HuH-7 (cell line): ENCODE measurements at places on chromosomes 6 and 20.
A peak's percentile ranks its signal among the peaks of the same experiment; 100 is the strongest.

DNA sequence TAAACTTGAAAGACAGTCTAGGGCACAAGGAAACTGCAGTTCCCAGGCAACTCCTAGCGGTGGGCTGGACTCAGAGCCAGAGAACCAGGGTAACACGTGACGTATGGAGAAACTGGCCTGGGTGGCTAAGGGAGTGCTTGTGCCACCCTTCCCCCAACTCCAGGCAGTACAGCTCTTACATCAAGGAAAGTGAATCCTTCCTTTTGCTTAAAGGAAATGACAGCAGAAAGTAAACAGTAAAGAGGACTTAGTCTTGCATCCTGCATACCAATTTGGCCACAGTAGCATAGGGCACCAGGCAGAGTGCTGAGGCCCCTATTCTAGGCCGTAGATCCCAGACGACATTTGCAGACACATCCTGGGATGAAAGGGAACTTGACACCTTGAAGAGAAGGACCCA lies 322.8 kb downstream of the CD109 start:
- no peak for DNase-seq

DNA sequence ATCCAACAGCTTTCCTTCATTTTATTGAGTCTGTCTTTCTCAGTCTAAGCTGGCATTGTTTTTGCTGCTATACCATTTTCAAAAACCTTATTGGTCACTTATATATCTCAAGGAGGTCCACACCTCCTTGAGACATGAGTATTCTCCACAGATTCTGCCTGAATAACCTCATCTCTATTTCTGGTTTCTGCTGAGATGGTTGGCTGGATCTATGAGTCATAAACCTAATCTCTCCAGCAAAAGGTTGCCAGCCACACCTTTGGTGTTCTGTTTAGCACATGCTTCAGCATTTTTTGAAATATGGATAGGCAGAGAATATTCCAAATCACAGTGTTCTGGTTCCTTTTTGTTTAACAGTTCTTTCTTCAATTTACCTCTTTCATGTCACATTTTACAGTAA lies 40.8 kb upstream of the TMEM244 start:
- DNase-seq: no peak

DNA sequence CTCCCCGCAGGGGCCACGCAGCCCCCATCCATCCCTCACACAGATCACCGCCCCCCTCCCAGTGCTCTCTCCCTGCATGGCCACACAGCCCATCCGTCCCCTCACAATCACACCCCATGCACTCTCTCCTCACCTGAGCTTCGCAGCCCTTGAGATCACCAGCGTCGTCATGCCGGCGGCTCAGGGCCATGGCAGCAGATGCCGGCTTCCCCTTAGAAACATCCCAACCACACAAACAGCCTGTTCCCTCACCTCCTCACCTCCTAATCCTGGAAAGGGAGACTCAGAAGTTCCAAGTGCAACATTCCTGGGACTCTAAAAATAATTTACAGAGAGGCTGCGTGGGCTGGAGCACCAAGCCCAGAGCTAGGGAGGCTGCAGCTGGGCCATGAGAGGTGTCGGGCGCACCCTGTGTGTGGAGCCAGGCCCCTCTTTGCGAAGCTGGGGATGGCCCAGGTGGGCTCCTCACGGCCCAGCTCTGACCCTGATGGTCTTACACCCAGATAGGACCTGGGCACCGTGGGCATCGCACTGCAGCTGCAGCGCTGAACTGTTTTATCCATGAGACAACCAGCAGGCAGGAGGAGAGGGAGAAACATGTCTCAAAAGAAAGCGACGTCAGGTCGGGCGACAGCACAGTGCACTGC lies 125.3 kb downstream of the DLL1 start:
- no peak for DNase-seq

DNA sequence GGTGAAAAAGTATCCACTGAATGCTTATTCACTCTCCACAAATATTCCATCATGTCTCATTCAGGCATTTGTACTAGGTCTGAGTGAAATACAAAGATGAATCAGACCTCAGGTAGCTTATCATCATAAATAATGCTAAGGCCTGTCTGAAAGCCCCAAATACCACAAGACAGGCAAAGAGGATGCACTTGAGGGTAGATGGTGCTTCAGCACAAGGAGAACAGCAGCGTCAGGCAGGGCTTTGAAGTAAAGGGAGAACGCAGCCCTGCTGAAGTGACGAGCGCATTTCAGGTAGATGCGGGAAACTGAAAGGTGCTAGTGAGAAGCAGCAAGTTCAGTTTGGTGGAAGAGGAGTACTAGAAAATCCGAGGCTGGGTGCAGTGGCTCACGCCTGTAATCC lies 38.7 kb downstream of the MAP3K5 start:
- DNase-seq: no peak

GRCh38 chr6:36677753-36678487 lies 594 bp upstream of the CDKN1A start:
- DNase-seq: no peak

- no peak for DNase-seq
Observed at GRCh38 chr6:130298258-130298657, 67.6 kb upstream of the TMEM200A start.

- no peak for DNase-seq
Observed at GRCh38 chr6:131876545-131876944, 68.7 kb downstream of the ENPP1 start.

DNA sequence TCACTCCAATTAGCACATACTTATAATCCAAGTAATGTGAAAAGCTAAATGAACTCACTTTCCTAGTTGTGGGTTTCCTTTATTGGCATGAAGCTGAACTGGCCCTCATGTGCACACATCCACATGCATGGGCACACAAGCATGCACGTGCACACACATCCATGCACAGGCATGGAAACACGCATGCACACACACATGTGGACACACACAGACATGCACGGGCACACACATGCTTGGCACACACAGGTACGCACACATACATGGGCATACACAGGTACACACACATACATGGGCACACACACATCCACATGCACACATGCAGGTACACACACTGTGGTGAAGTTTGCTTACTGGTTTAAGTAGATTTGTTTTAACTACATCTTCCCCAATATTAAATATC lies 23.8 kb downstream of the SYNDIG1 start:
- DNase-seq: no peak

- DNase-seq: no peak
Observed at GRCh38 chr20:38874460-38875174, 51.6 kb upstream of the FAM83D start.

DNA sequence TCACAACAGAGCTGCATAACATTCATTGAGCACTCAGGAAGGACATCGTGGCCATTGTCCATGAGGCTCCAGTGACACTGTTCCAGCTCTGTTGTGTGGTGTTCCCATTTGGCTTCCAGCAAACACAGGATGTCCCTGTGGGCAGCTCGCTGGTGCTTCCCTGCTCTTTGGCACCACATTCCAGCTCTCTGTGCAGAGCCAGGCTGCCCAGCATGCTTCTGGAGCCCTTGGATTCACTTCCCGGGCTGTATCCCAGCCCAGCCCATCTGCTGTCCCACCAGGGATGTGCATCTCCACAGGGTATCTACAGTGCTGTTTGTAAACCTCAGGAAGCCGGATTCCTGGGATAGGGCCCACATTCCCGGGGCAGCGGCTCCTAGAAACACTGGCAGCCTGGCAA lies 57.2 kb downstream of the CTCFL start:
- DNase-seq: no peak

GRCh38 chr6:107806691-107807090 lies 17.4 kb downstream of the SCML4 start:
- DNase-seq: no peak

DNA sequence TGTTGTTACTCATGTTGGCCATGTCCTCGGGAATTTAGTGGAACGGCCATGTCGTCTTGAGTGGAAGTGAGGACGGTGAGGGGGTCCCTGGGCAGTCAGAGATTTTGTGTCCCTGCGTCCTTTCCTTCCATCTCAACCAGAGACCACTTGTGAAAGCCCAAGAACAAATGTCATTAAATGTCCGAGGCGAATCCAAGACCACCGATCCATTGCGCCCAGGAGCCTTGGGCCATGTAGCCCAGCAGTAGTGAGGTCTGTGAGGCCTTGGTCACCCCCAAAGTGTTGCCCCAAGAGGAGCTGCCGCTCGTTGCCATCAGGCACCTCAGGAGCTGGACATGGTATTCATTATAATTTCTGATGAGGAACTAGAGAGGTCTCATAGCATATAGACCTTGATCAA lies 17.4 kb upstream of the MICB start:
- DNase-seq: no peak

GRCh38 chr20:2231701-2232100 lies 64.1 kb upstream of the TGM3 start:
- no peak for DNase-seq

- DNase-seq: no peak
Observed at GRCh38 chr6:34928695-34929094, 39.6 kb downstream of the ANKS1A start.

DNA sequence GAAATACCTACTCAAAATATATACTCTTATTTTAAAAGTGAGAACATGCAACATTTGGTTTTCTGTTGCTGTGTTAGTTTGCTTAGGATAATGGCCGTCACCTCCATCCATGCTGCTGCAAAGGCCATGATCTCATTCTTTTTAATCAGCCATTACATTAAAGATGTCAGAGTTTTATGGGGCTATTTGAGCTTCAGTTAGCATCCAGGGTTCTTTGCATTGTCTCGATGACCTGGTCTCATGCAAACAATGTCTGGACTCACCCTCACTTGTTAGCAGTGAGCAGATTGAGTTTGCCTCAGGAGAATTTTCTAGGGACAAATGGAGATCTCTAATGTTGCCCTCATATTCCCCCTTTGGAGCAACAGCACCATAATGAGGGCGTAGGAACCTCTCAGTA lies 458.7 kb upstream of the AGPAT4 start:
- no peak for DNase-seq

DNA sequence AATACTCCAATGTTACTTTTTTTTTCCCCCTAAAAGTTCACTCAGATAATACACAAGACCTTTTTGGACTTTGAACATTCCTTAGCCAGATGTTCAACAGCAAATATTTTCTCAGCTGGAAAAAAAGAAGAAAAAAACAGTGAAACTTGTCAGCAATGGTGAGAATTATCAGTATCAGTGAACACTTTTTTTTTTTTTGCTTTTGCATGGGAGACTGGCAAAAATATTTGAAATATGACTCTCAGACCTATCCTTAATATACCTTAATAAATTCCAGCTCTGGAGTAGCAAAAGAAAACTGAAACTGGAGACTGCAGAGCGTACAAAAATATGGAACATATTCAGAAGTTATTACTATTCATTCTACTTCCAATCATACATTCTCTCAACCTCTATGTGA lies 92.3 kb downstream of the RFPL4B start:
- no peak for DNase-seq

DNA sequence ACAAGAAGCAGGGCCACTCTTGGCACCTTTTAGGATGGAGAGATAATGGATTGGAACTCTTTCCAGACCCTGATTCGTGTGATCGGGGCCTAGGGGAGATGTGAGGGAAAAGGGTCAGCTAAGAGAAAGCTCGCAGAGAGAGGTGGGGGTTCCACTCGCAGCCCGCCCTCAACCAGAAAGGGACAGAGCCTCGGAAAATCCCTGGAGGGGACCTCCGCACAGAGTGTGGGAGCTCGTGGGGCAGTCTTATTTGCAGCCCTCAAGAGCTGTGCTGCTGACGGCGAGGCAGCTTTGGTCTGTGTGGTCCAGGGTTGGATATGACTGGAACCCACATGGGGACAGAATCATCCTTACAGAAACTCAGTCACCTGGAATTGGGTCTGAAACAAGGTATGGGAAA lies 184.3 kb upstream of the PMEPA1 start:
- no peak for DNase-seq

DNA sequence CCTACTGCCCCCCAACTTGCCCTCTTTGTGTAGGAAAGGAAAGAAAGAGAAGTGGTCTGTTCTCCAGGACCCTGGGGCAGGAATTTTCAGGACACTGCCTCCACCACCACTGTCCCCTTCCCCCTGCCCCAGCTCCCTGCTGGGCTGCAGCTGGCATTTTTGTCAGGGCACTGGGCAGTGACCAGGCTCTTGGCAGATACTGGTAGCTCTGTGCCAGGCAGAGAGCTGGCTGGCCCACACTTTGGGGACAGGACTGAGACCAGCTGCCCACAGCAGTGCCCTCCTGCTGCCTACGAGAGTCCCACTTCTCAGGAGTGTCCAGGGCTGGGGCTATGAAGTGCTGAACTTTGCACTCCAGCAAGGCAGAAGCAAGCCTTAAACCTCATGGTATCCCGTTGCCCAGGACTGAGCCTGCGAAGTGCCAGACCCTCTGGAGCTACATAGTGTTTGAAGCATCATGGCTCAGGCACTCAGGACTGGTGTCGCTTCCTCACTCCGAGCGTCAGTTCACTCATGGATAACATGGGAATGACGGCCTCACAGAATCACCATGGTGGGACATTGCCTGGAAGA lies 19.3 kb downstream of the SLC13A3 start:
- no peak for DNase-seq

- no peak for DNase-seq
Observed at GRCh38 chr6:28983838-28984237, 21.3 kb downstream of the ZNF311 start.

- peak; percentile 78 for DNase-seq
Observed at GRCh38 chr6:44219053-44219814, 2.5 kb downstream of the MYMX start.

- DNase-seq: no peak
Observed at GRCh38 chr6:139868576-139868975, 494.1 kb upstream of the CITED2 start.

DNA sequence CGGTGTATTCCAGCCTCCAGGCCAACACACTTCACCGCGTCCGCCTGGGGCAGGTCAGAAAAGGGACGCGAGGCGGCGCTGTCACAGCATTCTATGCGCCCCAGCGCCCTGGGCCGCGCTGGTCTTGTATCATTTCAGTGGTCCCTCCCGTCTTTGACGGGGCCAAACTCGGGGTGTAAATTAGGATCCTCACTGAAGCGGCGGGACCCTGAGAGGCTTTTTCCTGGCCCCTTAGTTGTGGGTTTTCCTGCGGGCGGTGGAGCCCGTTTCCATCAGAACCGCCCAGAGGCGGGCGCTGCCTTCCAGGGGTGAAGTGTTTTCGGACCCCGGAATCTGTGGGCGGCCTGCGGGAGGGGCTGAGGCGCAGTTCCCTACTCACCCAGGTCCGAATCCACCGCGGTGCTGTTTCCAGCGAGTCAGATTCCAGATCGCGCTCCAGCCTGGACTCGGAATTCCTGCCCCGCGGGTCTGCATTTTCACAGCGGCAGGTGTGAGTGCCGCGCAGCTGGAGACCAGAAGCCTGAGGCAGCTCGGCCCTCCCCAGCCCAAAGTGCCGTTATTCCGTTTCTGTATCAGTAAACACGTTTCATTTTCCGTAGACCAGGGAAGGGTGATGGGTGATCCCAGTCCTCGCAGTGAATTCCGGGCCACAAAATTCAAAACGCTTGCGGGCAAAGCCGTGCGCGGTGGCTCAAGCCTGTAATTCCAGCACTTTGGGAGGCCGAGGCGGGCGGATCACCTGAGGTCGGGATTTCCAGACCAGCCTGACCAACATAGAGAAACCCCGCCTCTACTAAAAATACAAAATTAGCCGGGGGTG lies 3.9 kb upstream of the MICB start:
- peak; percentile 66 for DNase-seq

- DNase-seq: no peak
Observed at GRCh38 chr6:24238700-24239099, 112.7 kb downstream of the NRSN1 start.
